ENCODE measurements at places on chromosomes 6 and 20.

DNA sequence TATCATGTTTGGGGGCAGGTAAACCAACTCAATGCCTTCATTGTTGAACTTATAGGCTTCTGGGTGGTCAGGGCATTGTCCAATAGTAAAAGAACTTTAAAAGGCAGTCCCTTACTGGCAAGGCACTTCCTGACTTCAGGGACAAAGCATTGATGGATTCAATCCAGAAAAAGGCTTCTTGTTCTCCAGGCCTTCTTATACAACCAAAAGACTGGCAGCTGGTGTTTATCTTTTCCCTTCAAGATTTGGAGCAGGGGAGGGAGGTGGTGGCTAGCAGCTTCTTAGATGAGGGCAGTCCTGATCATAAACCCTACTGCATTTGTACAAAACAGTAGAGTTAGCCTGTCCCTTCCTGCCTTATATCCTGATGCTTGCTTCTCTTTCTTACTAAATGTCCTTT lies 57.5 kb downstream of the NCOA3 start:
- no peak for DNase-seq

- DNase-seq = no peak
Observed at GRCh38 chr20:4664691-4665360, 56.9 kb upstream of the PRND start.

DNA sequence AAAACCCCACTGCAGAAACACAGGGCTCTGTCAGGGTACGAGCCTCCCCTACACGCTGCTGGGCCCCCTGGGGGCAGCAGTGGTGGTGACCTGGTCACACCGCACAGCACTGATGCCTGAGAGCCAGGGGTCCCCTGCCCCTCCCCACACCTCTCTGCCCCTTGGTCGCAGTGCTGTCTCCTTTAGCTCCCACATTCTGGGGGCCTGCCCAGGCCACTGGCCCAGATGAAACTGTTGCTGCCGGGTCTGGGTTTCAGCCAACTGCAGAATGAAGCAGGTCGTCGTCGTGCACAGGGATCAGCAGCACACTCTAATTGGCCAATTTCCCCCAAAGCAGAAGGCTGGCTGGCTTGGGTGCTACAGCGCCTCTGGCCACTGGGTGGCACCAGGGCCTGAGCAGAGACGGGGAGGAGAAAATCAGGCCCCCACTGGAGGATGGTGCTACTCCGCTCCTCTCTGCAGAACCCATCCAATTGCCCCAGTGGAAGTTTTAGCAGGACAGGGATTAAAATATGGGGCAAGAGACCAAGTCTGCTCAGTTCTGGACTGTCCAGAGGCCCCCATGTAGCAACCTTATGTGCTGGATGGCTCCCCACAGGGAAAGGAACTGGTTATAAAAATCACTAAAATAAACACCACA lies 26.1 kb downstream of the DIDO1 start:
- DNase-seq = peak; percentile 20

- DNase-seq = no peak
Observed at GRCh38 chr20:15673206-15673605, 900.0 kb downstream of the KIF16B start.

DNA sequence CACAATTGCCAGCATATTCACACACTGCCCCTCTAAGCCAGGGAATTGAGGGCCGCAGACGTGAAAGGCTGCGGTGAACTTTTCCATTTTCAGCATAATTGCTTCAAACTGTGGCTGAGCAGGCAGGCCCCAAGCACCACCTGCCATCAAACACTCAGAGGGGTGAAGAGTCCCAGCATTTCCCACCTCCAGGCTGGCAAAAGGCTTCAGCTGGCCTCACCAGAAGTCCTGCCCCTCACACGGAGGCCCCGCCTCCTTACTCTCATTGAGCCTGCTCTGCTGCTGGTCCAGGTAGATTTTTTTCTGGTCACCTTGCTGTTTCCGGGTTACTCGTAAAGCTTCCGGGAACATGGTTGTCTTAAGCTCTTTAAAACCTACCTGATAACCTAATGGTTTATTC lies 52.0 kb upstream of the PRELID3B start:
- no peak for DNase-seq

GRCh38 chr6:65638047-65638831 lies 68.8 kb downstream of the EYS start:
- no peak for DNase-seq

DNA sequence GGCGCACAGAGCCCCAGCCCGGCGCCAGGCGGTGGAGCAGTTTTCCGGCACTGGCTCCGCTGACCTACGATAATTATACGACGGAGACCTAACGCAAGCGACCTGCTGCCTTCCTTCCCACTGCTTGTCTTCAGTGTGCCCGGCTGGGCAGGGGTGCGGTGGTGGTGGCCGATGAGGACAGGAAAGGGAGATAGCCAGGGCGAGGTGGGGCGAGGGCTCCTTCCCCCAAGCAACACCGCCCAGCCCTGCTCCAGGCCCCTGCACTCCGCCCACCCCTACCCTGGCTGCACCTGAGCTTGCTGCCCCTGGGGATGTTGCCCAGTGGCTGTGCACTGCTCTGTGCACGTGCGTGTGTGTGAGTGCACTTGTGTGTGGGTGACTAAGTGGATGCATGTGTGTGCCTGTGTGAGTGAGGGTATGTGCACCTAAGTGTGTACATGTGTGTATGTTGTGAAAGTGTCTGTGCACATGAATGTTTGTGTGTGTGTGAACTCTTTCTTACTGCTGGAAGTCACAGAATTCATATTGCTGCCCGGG lies 42.6 kb upstream of the IRF4 start:
- DNase-seq = no peak

- no peak for DNase-seq
Observed at GRCh38 chr20:58839474-58839874, 11.2 kb downstream of the GNAS-AS1 start.

GRCh38 chr6:38375341-38375740 lies 264.4 kb downstream of the BTBD9 start:
- DNase-seq = no peak

DNA sequence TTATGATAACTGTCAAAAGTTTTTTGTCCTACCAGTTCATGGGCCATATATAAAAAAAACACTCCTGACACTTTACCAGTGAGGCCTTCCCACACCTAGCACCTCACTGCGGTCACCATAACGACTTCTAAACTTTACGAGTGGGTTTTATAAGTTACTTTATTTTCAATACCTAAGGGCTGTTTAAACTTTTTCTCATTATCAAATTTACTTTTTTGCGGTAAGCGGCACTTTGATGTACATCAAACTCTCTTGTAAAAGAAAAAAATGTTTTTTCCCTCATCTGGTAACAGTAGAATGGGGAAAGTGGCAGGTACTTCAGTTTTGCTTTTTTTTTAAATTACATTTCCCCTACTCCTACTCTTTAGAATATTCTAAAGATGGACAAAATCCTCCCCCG lies 36.2 kb downstream of the FYN start:
- DNase-seq = no peak

DNA sequence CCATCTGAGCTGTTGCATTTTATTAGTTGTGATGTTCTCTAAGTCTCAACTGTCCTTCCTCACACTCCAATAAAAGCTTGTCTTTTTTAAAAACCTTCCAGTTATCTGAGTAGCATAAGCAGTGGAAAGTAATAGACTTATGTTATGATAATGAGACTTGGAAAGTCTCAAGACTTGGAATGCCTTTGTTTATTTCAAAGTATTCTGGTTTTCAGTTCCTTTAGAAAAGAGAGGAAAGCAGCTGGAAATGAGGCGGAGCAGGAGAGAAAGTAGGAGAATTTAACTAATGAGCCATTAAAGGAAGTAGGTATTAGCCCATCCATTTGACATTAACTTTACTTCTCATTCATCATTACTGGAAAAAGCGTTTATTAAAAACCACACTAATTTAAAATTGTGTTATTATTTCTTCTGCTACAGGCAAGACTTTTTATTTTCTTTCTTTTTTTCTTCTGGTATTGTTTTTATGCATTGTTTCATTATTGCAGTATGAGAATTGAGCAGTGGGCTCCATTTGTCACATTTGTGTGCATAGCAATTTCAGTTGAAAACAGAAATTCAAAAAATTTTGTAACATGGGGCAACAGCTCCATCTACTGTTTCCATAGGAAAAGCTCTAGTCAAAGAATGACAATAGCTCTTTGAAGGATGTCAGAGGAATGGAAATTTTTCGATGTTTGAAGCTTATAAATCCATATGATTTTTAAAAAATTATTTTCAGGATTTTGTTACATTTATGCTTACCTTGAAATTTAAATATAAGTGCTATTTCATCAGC lies 194.8 kb downstream of the COL9A1 start:
- no peak for DNase-seq

- no peak for DNase-seq
Observed at GRCh38 chr6:49269190-49269589, 193.9 kb downstream of the MMUT start.

DNA sequence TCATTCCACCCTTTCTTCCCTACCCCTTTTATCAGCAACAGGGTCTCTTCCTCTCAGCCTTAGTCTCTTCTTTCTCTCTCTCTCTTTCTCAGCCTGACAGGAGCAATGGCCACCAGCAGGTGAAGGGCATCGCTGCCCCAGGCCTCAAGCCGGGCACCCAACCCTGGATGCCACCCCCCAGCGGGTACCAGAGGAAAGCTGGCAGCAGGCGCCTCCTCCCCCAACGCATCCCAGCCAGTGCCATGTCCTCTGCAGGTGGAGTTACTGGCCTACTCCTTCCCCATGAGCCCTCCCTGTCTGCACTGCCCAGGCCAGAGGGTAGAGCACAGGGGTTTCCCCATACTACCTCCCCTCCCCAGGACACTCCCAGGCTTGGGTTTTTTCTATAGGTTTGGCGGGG lies 32.2 kb downstream of the EIF2S2 start:
- DNase-seq = no peak

DNA sequence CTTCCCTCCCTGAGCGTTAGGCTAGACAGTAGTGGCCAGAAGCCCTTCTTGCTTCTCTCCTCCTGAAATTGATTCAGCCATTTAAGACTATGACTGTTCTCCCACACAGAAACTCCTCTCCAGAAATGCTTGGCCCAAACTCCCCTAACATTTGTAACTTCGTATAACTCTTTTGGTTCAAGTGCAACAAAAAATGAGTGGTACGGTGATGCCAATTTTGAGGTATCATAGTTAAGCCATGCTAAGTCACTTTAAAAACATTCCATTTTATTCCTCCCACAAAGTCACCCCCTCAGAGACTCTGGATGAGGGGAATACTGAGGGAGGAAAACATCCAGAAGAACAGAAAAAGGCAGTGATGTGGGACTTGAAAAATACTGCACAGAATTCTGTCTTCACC lies 21.1 kb upstream of the ROS1 start:
- DNase-seq = no peak

DNA sequence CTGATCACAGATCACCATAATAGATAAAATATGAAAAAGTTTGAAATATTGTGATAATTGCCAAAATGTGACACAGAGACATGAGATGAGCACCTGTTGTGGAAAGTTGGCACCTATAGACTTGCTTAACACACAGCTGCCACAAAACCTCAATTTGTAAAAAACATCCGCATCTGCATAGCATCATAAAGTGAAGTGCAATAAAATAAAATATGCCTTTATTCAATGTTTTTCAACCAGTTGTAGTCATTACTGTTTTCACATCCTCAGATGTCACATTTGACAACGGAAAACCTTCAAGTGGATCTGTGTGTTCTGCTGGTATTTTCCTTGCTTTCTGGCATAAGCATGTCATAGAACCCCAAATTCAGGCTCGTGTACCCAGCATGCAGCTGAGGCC lies 50.2 kb upstream of the IFNGR1 start:
- no peak for DNase-seq

GRCh38 chr20:34683667-34684066 lies 6.8 kb upstream of the PIGU start:
- no peak for DNase-seq

- DNase-seq = no peak
Observed at GRCh38 chr6:74631564-74631963, 574.3 kb downstream of the COL12A1 start.

DNA sequence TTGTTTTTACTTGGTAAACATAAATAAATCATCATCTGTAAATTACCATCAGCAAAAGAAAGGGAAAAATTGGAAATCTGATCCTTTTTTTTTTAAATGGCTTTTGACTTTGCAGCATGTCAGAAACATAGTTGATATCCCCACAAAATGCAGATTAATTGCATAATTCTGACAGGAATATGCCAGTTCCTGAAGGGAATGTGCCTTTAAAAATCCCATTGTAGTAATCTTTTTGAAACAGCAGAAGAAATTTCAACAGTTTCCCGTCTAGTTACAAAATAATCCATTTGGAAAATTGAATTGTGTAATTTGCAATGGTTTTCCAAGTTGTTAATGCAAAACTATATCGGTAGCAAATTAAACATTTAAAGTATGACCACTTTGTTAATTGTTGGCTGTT lies 95.2 kb downstream of the DOK5 start:
- no peak for DNase-seq

GRCh38 chr20:49649672-49650071 lies 64.0 kb downstream of the B4GALT5 start:
- DNase-seq = no peak

- no peak for DNase-seq
Observed at GRCh38 chr20:16692442-16692841, 37.4 kb upstream of the SNRPB2 start.

DNA sequence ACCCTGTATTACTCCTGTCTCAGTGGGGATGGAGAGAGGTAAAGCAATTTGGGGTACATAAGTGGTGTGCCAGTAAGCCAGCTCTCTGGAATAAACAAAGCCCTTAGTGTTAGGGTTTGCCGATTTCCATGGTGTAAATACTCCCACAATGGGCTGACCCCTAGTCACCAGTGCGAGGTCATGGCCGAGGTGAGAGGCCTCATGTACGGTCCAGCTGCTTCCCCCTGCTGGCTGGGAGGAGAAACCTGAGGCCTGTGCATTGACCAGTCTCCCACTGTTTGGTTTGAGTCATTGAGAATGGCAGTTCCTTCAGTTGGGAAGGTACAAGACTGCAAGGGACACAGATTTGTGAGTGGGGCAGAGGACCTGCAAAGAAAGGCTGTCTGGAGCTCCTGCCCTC lies 382.0 kb downstream of the CDH26 start:
- DNase-seq = no peak

DNA sequence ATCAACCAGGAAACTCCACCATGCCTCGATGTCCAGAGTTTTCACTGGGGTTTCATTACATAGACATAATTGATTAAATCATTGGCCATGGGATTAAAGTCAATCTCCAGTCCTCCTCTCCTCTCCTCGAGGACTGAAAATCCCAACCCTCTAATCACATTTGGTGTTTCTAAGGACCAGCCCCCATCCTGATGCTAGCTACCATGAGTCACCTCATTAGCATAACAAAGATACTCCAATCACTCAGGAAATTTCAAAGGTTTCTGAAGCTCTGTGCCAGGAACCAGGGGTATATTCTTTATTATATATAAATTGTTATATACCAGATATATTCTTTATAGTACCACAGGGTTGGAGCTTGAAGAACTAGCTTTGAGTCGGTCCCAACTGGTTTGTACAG lies 212.9 kb upstream of the PRND start:
- DNase-seq = no peak

DNA sequence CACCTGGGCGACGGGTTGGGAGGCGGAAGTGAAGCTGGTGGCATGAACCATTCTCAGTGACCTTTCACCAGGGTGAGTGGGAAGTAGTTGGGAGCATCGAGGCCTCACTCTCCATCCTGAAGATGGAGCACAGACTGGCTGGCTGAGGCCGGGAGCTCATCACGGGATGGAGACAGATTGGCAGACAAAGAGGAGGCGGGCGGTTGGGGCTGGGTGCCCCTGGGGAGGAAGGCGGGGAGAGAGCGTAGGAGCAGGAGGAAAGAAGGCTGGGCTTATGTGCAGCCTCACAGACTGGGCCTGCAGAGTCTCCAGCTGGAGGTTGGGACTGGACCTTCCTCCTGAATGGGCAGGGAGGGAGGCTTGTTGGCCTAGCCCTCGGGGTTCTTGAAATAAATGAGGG lies 44.2 kb upstream of the SCRT2 start:
- no peak for DNase-seq

Data from NCI-H1436 treated with DMSO at 0.1 percent for 48 hours (cell line).